ENCODE measurements at places on chromosomes 2 and 18.
A peak's percentile ranks its signal among the peaks of the same experiment; 100 is the strongest.

GRCh38 chr2:178731300-178731699 is 75.9 kb downstream of the TTN start:
- DNase-seq = no peak

DNA sequence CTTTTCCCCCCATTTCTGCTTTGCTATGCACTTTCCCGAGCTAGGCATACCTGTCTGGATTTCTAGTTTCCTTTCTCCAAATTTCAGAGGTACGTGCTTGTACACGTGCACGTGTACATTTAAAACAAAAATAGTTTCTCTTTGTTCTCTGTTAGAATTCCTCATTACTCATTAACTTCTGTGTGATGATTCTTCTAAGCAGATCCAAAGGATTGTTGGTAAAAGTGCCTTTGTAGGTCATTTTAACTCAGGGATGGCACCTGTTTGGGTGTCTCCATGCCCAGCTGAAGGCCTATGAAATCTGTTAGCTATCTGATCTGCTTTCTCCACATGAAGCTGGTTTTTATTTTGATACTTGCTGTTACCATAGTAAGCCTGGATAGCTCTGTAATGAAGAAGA is 264.3 kb downstream of the LPIN1 start:
- DNase-seq = no peak

- no peak for DNase-seq
Observed at GRCh38 chr2:238160206-238161129, 1.7 kb downstream of the ERFE start.

- DNase-seq = no peak
Observed at GRCh38 chr2:238169708-238170251, 11.0 kb downstream of the ERFE start.

GRCh38 chr2:133360882-133361281 is 207.4 kb downstream of the NCKAP5 start:
- no peak for DNase-seq

GRCh38 chr2:129769185-129769991 is 210.1 kb upstream of the RAB6C start:
- DNase-seq = no peak

DNA sequence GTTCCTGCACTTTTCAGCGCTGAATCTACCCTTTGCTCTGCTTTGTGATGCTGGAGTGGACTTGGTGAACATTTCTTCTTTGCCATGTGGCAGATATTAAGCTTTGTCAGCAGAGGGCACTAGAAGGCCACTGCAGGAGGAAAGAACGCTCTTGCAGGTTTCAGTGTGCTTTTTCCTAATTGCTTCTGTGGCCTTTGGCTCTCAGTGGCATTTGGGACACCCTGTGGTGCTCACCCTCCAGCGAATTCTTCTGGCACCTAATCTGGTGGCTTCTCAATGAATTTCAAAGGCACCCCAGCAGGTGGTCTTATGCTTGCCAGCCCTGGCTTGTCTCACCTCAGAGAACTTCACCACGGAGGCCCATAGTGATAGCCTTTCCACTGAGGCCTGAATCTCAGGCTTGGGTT is 146.7 kb downstream of the MYO3B start:
- no peak for DNase-seq

DNA sequence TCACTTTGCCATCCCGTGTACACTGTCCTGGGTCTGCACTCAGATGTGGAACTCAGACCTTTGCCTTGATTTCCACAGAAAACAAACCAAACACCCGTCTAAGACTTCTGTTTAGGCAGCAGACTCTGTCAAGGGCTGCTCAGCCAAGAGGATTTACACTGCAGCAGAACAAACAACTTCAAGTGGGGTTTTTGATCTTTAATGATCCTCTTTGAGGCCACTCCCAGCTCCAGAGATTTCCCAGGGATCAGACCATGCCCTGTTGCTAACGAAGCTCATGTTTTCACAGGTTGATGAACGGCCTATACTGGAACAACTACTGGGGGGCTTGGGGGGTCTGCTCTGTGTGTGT is 52.5 kb upstream of the LGALSL start:
- no peak for DNase-seq

GRCh38 chr2:207782238-207783030 is 12.7 kb upstream of the FZD5 start:
- DNase-seq = no peak

- DNase-seq = no peak
Observed at GRCh38 chr2:102057502-102058292, 65.9 kb downstream of the IL1R2 start.

GRCh38 chr2:195508139-195508455 is 148.9 kb upstream of the SLC39A10 start:
- no peak for DNase-seq

GRCh38 chr2:83516503-83516902 is 942.6 kb downstream of the SUCLG1 start:
- no peak for DNase-seq

GRCh38 chr18:11224153-11224552 is 74.8 kb upstream of the PIEZO2 start:
- DNase-seq = no peak

DNA sequence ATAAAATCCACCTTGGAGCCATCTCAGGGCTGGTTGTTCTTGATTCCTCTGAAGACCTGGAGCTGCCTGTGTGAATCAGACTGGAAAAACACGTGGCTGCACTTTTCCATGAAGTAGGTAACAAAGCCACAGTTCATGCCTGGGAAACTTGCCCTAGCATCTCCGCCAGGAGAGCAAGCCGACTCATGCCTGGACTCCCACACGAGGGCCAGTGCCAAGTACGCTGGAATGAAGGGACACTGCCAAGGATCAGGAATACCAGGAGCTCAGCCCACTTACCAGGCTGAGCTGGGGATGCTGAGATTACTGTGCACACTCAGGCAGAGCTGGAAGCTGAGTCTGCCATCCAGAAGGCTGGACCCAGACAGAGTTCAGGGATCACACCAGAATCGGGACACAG is 10.9 kb upstream of the FHL2 start:
- DNase-seq = no peak

DNA sequence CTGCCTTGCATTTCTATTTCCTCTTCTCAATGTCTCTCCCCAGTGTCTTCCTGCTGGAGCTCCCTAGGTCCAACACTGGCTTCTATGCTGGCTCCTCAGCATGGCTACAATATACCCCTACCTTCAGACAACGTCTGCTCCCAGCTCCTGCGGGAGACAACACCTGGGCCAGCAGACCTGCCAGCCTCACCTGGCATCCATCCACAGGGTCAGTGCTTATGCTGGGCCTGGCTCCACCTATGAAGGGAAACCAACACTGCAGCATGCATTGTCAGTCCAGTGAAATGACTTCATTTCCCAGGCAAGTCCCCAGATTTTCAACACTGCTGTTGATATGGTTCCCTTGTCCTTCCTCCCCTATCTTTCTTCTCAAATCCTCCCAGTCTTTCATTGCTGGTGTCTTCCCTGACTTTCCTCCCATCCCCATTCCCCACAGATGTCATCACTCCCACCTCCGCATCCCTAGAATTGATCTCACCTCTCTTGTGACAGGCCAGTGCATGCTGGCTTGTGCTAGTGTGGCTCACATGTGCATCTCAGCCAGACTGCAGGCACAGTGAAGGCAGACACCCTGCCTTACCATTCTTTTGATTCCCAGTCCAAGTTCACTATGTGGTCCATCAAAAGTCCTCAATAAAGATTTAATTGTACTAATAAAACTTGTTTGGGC is 98.0 kb downstream of the MYO5B start:
- DNase-seq = no peak

GRCh38 chr2:218065239-218066006 is 3.6 kb upstream of the RUFY4 start:
- no peak for DNase-seq

DNA sequence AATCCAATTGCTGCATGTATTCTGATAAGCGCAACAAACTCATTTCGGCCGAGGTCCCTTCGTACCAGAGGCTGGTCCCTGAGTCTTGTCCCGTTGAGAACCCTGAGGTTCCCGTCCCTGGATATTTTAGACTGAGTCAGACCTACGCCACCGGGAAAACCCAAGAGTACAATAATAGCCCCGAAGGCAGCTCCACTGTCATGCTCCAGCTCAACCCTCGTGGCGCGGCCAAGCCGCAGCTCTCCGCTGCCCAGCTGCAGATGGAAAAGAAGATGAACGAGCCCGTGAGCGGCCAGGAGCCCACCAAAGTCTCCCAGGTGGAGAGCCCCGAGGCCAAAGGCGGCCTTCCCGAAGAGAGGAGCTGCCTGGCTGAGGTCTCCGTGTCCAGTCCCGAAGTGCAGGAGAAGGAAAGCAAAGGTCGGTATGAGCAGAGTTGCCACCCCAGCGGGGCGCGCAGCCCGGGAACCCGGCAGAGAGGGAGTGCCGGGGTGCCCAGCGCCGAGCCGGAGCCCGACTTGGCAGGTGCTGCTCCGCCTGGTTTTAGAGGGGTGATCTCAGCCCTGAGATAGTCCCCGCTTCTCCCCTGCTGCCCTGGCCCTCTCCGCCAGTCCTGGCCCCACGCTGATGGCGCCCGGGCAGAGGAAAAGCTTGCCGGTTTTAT is 714 bp downstream of the HOXD10 start:
- DNase-seq = no peak

DNA sequence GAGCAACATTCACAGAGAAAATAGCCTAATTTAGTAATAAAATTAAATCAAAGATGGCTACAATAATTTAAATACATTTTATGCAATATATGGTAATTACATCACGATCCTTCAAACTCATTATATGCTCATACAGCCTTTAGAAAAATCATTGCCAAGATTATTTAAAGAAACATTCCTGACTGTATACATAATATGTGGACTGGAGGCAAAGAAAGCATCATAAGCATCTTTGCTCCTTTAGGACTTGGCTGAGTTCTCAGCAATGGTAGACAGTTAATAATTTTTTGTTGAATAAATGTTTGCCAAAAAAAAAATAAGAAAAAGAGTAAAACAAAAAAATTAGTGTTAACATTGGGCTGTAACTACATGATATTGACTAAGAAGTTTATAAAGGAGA is 26.9 kb downstream of the NCKAP5 start:
- DNase-seq = no peak

GRCh38 chr18:35582899-35583558 is 1.5 kb downstream of the GALNT1 start:
- DNase-seq = no peak

GRCh38 chr18:56789004-56789888 is 138.1 kb downstream of the WDR7 start:
- DNase-seq = no peak

DNA sequence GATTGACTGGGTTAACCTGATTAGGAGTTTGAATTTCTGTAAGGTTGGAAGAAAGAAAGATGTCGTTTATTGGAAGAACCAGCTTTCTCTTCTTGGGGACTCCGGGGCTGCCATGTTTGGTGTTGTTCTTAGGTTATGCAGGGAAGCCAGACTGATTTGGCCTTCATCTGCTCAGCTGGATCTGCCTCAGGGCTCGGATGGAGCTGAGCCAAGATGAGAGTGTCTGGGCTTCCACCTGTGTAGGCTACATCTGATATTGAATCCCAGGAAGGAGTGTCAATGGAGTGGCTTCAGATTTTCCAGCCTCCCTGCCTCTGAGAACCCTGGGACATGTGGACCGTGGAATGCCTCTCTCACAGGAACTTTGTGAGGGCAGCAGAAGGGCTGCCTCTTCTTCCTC is 126.1 kb downstream of the WDSUB1 start:
- no peak for DNase-seq

DNA sequence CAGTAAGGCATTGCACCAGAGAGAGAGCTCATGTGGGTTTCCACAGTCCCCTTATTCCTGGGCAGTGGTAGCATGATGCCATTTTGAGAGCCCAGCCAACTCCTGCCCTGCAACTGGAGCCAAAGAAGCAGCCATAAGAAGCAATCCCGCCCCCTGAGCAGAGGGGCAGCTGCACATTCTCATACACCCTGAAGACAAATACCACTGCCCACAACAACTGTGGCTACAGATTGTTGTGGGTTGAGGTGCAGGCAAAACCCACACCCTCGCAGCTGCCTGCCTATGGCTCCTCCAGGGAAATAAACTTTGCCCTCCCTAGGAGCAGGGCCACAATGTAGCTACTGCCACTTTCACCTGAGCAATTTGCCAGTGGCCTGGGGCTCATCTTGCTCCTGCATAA is 219.4 kb upstream of the NRXN1 start:
- no peak for DNase-seq

GRCh38 chr2:30464544-30465170 is 17.6 kb downstream of the LCLAT1 start:
- DNase-seq = no peak

- no peak for DNase-seq
Observed at GRCh38 chr2:58010599-58010998, 36.0 kb upstream of the VRK2 start.

DNA sequence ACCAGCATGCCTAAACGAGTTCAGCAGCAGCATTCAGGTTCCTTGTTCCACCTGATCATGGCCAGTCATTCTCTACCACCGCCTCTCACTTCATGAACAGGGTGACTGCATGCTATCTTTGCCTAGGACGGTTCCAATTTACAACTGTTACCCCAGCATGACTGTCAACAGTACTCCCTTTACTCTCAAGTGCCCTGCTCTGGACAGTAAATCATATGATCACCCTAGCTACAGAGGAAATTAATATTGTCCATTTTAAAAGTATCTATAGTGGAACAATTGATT is 25.7 kb downstream of the MGAT4A start:
- DNase-seq = no peak

- no peak for DNase-seq
Observed at GRCh38 chr2:42777883-42778805, 14.2 kb upstream of the OXER1 start.

GRCh38 chr18:24656551-24657443 is 196.4 kb downstream of the HRH4 start:
- DNase-seq = no peak

- DNase-seq = peak; percentile 60
Observed at GRCh38 chr2:68466361-68466777, 725 bp downstream of the FBXO48 start.

DNA sequence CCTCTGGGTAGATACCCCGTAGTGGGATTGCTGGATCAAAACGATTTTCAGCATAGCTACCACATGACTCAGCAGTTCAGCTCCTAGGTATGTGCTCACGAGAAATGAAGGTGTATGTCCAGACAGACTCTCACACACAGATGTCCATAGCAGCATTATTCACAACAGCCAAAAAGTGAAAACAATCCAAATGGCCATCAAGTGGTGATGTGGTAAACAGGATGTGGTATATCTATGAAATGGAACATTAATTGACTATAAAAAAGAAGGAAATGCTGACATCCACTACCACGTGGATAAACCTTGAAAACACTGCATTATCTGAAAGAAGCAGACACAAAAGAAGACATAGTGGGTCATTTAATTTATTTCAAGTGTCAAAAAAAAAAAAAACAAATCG is 241.9 kb downstream of the EIPR1 start:
- no peak for DNase-seq

DNA sequence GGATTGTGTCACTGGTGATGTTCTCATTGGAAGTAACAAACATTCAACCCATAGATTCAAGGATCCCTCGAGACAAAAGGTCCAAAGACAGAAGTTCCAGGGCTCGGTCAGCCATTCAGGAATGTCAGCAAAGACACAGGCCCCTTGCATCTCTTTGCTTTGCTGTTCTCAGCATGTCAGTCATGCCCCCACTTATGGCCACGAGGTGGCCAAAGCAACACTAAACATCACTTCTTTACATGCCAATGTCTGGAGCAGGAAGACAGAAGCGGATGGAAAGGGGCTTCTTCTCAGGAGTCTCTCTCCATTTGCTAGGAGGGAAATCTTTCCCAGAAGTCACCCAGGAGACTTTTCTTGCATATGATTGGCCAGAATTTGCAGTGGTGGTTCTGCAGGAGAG is 191.6 kb upstream of the SP5 start:
- DNase-seq = no peak

GRCh38 chr2:241199897-241200821 is 11.7 kb downstream of the ANO7 start:
- DNase-seq = no peak

- DNase-seq = peak; percentile 67
Observed at GRCh38 chr2:10434886-10435819, 13.0 kb downstream of the ODC1 start.

Data from CD4-positive, alpha-beta T cell treated with Interferon gamma for 1 hour (primary cell).